DMS 273 treated with DMSO at 0.1 percent for 48 hours (cell line): ENCODE measurements at places on chromosomes 16 and 17.

GRCh38 chr17:31842195-31843069 lies 16.6 kb downstream of the COPRS start:
- no peak for DNase-seq

DNA sequence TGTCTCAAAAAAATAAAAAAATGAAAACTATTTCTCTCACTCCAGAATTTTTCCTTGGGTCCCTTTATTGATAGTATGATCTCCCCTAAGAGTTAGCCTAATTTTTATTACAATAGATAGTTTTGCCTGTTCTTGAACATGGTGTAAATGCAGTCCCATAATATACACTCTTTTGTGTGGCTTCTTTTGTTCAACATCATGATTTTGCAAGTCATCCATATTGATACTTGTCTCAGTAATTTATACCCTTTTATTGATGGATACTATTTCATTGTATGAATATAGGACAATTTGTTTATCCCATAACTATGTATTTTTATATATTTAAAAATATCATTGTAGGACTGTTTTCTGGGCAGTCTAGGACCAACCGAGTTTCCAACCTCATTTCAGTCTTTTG lies 207.0 kb downstream of the UTP18 start:
- DNase-seq: no peak

- DNase-seq: no peak
These were observed 43.5 kb downstream of the EFCAB13 start for GRCh38 chr17:47367257-47367656.

GRCh38 chr16:52437277-52437670 lies 109.7 kb downstream of the TOX3 start:
- DNase-seq: no peak

- no peak for DNase-seq
These were observed 57.2 kb downstream of the TBC1D16 start for GRCh38 chr17:79978548-79978855.

GRCh38 chr17:43745541-43745940 lies 13.1 kb downstream of the SOST start:
- DNase-seq: no peak

- peak; percentile 13 for DNase-seq
These were observed 15.2 kb upstream of the DPEP1 start for GRCh38 chr16:89598199-89598598.

DNA sequence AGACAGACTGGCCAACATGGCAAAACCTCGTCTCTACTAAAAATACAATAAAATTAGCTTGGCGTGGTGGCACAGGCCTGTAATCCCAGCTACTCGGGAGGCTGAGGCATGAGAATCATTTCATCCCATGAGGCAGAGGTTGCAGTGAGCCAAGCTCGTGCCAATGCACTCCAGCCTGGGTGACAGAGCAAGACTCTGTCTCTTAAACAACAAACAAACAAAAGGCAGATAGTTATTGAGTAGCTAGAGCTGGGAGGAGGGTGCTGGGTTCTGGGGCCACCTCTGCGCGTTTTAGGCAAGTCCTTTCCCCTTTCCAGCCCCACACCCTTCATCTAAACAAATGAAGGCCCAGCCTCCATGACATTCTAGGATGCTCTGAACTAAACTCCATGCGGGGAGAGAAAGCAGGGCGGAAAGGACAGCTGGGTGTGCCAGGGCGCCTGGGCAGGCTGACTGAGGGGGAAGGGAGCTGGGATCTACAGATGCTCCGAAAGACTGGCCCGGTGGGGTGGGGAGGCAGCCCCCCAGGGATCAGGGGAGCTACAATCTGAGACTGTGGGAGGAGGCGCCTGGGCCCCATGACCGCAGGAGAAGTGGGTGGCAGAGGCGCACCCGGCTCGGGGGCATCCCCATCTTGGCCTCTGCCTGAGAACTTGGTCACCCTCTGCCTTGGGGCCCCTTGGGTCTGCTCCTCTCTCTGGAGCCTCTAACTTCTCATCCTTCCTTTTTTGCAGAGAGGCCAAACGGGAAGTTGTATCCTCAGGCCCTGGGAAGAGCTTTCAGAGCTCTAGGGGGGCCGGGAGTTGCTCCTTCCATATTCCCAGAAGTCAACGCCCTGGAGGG lies 910 bp downstream of the ITGAL start:
- DNase-seq: no peak

- DNase-seq: no peak
These were observed 368.9 kb upstream of the C16orf82 start for GRCh38 chr16:26697807-26698206.

DNA sequence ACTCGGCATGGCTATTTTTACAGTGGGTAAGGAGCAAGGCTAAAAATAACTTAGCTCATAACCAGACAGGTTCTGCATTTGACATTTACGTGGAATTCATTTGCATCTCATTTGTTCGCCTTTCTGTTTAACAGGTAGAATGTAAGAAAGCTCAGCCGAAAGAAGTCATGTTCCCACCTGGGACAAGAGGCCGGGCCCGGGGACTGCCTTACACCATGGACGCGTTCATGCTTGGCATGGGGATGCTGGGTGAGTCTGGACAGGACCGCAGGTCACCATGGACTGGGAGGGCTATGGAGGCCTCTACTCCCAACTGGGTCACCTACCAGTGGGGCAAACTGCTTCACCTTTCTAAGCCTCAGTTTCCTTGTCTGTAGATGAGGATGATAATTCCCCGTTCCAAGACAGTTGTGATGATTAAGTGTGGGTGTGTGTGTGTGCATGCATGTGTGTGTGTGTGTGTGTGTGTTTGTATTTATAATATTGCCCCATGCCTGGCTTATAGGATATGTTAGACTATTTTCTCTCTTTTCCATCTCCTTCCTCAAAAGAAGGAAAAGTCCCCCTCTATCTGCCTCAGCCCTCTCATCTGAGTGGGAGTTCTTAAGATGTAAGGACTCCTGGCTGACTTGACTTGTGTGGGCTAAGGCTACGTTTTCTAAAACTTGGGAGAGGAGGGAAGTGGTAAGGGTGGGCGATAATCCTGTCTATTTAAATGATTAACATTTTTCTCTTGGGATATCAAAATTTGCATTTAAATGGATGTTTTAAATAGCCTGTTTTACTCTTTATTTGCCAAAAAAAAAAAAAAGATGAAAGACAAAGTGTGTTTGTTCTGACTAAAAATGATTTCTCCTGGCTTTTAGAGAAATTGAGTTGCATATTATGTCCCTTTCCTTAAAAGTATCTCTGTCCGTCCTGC lies 129.0 kb downstream of the CCDC182 start:
- no peak for DNase-seq

DNA sequence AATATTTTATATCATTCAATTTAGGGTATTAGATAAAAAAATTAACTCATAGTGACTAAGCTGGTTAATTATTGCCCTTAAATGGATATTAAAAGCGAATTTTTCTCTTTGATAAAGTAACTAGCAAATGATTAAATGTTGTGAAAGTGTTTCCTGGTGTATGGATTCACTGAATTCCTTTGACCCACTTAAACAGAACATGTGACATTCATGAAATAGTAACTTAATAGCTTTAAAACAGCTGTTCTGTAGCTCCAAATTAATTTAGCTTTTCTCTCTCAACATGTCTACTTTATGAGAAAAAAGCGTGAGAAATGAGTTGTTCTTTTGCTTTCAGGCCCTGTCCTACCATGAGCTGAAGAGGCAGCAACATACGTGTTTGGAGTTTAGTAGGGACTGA lies 36.4 kb upstream of the APPBP2 start:
- no peak for DNase-seq

DNA sequence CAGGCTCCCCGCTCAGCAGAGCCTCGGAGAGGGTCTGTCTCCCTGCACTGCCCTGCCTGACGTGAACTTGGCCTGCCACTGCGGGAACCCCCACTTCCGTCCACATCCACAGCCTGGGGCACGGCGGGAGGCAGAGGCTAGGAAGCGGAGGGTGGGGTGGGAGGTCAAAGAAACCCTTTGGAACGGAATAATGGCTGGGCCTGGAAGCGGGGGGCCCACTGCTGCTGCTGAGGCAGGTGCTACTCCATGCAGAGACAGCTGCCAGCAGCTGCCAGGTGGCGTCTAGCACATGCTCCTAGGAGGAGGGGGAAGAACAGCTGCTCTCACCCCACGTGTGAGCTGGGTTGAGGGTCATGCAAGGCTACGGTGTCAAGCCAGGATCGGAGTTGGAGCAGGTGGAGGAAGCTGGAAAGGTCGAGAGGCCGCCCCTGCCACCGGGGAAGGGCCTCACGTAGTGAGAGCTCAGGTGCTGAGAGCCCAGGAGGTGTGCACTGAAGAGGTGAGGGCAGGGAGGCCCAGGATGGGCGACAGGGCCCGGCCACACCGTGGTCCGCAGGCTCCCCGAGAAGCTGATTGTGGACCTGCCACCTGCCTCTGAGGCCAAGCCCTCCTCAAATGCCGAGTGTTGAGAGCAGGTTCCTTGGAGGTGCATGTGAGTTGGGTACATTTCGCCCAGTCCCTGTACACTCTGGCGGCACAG lies 9.8 kb downstream of the FSCN2 start:
- DNase-seq: peak; percentile 86

- DNase-seq: peak; percentile 27
These were observed 890 bp downstream of the TOB1 start for GRCh38 chr17:50865060-50865867.

- no peak for DNase-seq
These were observed 4.3 kb downstream of the DRC7 start for GRCh38 chr16:57698812-57699405.

GRCh38 chr16:7037495-7037894 lies 295.1 kb upstream of the RBFOX1 start:
- DNase-seq: no peak

DNA sequence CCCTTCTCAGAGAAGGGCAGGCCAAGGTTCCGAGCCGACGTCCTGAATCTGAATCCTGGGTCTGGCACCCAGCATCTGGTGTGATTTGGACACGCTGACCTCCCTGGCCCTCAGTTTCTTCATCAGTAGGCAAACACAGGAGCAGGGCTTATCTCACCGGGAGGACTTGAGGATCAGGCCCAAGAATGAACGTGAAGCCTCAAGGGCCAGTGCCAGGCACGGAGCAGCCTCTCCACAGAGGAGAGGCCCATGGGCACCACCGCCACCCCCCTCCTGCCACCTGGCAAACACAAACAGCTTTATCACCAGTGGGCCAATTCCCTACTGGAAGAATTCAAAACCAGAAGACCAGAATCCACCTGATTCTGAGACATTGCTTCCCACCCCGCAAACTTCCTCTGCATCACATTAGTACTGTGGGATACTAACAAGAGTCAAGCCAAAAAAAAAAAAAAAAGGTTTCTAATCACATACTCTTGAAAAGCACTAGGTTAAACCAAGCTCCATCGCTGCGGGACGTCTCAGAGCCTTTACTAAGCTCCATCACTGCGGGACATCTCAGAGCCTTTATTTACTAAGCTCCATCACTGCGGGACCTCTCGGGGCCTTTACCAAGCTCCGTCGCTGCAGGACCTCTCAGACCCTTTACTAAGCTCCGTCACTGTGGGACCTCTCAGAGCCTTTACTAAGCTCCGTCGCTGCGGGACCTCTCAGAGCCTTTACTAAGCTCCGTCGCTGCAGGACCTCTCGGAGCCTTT lies 68.0 kb upstream of the DOC2B start:
- DNase-seq: no peak

- DNase-seq: no peak
These were observed 30.9 kb upstream of the SLC25A19 start for GRCh38 chr17:75319904-75320691.

DNA sequence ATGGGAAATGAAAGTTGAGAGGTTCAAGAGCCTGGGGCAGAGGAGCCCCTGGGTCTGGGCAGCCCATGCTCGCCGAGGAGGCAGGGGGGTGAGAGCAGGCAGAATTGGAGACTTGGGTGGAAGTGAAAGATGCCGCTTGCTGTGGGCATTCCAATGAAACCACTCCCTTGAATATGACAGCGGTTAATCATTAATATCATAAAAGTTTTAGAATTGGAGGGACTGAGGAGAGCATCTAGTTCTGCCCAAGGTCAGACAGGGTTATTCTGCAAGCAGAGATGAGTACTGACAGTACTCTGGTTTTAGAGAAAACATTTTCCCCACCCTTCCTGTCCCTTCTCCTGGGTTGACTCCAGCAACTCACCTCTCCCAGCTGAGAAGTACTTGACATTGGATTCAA lies 180.2 kb downstream of the MSI2 start:
- DNase-seq: no peak

DNA sequence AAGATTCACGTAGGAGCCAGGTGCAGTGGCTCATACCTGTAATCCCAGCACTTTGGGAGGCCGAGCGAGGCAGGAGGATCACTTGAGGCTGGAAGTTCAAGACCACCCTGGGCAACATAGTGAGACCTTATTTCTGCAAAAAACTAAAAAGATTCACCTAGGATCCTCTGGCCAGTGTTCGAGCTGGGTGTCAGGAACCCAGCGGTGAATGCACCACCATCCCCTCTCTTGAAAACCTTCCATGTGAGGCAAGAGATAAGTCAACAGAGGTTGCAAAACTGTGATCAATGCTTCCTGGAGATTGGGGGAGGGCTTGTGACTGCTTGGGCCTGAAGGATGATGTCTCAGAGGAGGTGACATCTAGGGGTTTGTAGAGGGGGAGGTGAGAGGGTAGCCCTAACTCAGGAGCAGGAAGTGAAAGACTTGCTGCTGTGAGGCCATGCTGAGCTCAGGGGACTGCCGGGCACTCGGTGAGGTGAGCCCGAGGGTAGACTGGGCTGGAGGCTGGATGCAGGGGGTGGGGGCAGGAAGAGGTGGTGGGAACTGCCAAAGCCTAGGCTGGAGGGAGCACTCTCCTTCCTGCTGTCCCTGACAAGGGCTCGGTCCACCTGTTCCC lies 11.7 kb downstream of the GJD3 start:
- DNase-seq: no peak

GRCh38 chr17:48246612-48247011 lies 139.0 kb downstream of the SNX11 start:
- DNase-seq: no peak

- no peak for DNase-seq
These were observed 182.1 kb downstream of the RPTOR start for GRCh38 chr17:80726558-80727408.

- DNase-seq: no peak
These were observed 21.2 kb downstream of the EARS2 start for GRCh38 chr16:23535901-23536300.

DNA sequence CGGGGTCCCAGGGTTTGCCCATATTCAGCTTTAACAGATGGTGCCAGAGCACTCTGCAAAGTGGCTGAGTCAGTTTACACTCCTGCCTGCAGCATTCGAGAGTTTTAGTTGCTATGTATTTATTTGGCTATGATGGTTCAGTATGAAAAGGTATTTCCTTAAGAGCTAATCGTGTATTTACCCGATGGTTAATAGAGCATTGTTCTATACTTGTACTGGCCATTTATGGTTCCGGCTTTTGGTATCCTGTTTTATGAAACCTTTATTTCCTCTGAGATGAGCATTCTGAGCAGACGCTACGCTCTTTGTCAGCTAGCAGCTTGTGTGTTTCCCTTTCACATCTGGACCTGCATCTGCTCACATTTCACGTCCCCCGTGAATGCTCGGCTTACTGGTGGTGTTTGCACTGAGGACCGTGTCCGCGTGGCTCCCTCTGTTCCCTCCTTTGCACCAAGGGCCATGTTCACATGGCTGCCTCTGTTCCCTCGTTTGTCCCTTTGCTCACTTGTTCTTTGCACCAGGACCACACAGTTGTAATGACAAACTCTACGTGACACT lies 149.1 kb upstream of the CHMP6 start:
- DNase-seq: no peak

DNA sequence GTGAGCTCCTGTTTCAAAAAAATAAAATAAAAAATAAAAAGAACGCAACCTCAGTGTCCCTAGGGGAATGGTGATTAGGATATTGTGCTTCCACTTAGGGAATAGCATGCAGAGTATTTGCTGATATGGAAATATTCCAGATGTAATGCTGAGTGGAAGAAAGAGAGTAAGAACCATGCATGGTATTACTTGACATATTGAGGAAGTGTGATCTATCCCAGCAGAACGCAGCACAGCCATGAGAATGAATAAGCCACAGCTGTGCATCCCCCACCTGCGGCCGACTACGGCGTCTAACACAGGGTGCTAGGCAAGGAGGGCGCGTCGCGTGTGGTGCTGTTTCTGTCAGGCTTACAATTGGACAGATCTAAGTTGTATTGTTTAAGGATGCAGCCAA lies 49.5 kb downstream of the FOXK2 start:
- DNase-seq: no peak
